ENCODE measurements at places on chromosomes 7 and 10. TPM values are rescaled to one million over a fixed set of nuclear protein-coding genes. Genes with fewer than 3 reads are reported as not detected.

Gene SEC31B
- total RNA-seq = 1.6 TPM

Gene HOXA3
- 2.3 TPM for total RNA-seq

Gene MCM10
- 14.2 TPM for total RNA-seq

Gene AKR1E2
- 38.9 TPM for total RNA-seq

Gene CHAT
- total RNA-seq = not detected

Gene UNCX
- not detected for total RNA-seq

All from bladder microvascular endothelial cell (primary cell).